ENCODE measurements at places on chromosomes 3 and 15.

GRCh38 chr3:42262525-42262924, 3.5 kb downstream of the CCK start:
- DNase-seq = no peak

DNA sequence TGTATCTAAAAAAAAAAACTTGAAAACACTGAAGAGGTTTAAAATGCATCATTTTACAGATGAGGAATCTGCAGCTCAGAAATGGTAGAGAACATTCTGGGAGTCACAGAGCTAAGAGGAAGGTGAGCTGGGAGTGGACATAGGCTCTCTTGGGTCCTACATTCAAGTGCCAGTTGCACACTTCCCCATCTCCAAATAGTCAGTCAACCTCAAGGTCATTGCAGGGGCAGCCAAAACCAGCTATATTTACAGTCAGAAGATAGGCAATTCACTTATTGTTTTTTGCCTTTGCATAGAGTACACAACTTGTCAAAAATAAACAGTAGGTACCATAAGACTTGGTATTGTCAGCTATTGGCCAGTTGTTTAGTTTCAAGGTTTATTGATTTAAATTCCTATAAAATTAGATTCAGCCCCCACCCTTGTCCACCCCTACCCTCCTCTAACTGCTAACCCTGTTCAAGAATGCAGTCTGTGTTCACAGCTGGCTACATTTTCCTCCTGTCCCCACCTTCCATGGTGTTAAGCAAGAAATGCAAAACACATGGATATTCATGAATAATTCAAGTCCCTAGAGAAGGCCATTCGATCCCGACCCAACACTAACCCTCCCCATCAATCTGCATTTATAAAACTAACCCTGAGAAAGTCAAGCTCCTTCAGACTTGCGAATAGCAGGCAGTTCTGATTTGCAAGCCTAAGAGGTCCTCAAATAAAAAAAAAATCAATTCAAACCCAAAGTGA, 567.0 kb upstream of the MCTP2 start:
- DNase-seq = no peak

DNA sequence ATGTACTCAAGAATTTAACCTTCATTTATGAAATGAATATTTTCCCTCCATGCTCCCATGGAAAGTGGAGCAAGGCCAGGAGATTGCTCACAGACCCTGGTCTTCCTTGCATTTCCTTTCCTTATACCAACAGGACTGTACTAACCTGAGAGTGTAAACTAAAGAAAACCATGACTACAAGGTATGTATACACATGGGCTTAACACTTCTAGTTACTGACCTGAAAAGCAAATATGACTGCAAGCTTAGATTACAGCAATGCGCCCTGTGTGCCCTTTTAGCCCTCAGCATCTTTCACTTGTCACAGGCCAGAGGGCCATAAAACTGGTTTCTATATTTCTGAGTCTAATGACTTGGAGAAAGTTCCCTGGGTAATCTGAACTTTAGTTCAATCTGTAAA, 52.1 kb downstream of the NEK10 start:
- no peak for DNase-seq

- DNase-seq = no peak
Measured at GRCh38 chr15:31456354-31457060, 129.9 kb downstream of the KLF13 start.

GRCh38 chr3:19455546-19455945, 307.2 kb downstream of the KCNH8 start:
- DNase-seq = no peak

DNA sequence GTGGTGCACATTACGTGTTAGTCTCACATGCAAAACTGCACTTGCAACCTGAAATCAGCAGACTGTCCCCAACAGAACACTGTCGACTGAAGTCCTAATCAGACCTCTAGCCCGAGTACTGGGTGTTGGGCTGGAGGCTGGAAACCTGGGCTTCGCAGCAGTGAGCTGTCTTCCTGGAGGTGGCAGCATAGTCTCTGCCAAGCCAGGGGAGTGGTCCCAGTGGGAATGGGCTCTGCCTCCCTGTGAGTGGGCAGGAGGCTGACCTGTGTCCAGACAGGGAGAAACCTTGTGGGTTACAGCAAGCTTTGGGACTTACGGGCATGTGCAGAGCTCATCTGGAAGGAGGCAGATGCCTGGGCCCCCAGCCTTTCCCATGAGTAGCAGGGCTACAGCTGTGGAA, 38.2 kb upstream of the MYZAP start:
- no peak for DNase-seq

DNA sequence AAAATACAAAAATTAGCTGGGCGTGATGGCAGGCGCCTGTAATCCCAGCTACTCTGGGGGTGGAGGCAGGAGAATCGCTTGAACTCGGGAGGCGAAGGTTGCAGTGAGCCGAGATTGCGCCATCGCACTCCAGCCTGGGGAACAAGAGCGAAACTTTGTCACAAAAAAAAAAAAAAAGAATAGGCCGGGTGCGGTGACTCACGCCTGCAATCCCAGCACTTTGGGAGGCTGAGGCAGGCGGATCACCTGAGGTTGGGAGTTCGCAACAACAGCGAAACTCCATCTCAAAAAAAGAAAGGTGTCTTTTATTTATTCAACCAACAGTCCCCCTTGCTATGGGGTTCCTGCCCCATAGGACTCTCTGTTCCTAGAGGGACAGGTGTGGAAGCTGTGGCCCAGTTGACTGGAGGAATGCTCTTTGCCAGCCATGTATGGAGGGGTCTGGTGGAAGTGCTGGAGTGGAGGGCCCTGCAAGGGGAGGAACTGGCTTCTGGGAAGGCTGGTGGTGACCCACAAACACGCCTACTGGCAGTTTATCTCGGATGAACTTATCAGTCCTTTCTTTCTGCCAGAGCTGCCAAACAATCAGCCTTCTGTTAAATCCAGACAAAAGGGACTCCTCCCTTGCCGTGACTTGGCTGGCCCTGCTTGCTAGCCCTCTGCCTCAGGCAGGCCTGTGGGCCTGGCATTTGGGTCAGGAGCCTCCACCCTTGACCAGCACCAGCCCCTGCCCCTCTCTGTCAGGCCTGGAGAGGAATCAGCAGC, 4.6 kb upstream of the DAG1 start:
- DNase-seq = no peak

DNA sequence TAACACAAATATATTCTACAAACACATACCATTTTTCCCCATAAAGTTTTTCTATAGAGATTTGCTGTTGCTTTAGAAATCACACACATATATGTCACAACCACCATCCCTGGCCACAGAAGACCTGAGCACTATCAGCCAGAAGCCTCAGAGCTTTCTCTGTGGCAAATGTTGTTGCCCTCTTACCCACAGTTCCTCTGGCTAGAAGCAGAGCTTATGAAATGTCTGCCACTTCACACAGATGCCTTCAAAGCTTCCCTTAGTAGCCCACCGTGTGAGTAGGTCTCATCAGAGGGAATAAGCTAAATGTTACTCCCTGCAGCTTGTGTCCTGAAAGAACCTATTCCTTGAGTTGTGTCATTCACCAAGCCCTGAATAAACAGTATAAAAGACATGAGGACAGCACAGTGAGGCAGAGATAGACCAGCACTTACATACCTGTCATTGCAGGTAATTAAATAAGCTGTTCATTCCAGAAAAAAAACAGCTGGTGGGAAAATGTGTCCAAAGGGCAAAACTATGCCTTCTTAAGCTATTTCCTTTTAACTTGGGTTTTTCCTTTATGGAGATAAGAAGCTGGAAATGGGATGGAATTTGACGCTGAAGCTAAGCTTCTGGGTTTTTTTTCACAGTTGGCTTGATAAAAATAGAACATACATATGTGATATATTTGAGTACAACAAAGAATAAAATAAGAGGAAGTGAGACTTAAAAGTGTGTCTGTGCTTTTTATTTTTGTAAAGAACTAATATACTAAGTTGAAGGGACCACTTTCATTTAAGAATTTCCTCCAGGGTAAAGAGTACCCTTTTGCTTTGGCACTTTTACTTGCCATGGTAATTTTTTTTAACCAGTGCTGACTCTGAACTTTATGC, 391.4 kb downstream of the KCNH8 start:
- DNase-seq = no peak

DNA sequence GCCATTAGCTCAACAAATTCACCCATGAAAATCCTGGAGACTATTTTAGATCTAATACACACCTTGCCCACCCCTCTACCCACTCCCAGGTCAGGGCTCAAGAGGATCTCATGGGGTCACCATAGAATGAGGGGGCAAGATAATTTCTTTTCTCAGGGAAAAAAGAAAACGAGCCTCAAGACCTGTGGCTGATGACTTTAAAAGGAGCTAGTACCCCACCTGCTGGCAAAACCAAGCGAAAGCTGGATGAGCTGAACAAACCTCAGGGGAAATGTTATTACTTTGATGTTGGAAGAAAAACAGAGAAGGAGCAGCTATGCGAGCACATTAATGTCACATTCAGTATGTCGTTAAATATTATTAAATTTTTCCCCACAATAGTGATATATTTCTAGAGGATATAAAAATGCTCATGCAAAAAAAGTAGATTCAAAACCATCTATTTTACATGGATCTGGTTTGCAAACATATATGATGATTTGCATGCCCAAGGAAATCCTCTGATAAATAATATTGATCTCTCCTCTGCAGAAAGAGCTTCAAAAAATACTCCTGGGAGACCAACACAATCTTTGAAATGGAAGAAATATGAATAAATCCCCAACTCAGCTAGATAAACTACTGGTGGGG, 37.7 kb downstream of the PLD1 start:
- no peak for DNase-seq

GRCh38 chr3:142596726-142597088, 514 bp downstream of the PLS1 start:
- DNase-seq = no peak

DNA sequence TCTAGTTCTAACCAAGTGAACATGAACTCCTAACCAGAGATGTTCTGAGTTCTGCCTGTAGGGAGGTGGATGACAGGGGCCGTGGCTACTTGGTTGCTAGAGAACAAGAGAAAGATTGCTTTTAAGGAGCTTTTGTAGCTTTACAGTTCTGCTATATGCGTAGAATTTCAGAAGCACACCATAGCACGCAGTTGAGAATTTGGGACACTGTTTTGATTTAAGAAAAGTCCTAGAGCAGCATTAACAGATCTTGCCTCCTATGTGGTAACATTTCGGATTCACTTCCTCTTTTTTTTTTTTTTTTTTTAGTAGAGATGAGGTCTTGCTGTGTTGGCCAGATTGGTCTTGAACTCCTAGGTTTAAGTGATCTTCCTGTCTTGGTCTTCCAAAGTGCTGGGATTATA, 181.7 kb downstream of the TCF12 start:
- DNase-seq = no peak

DNA sequence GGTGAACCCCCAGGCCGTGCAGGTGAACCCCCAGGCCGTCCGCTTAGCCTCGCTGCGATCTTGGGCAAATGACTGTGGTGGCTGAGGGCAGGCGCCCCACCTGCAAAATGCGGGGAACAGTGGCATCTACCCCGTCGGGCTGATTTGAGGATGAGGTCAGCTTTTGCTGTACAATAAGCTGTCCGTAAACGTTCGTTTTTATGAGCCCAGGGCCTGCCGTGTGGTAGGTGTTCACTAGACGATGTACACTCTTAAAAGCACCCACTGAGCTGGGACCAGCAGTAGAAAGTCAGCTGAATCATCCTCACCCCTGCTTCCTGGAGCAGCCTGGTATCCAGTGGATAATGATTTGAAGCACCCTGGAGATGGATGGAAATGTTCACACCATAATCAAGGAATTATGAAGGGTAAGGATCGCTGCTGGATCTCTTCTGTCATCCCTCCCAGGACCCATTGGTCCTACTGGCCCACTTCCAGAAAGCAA, 943 bp upstream of the PCSK6 start:
- DNase-seq = no peak

- no peak for DNase-seq
Measured at GRCh38 chr15:74365598-74366445, 1.6 kb downstream of the CYP11A1 start.

DNA sequence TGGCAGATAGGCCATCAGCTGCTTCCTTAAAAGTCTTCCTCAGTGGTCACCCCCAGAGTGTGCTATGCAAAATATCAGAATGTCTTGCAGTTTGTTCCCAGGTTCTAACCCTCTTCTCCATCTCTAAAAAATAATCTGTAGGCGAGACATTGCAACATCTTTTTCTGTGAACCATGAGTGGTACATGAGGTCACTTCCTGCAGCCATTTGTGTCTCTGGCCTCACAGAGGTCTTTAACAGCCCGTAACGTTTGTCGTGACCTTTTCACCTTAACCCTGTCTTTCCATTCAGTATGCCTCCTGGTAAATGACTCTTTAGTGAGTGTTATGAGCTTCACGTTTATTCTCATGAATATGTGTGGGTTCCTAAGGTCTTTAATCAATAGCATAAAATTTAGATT, 145.4 kb downstream of the KLHL25 start:
- no peak for DNase-seq

DNA sequence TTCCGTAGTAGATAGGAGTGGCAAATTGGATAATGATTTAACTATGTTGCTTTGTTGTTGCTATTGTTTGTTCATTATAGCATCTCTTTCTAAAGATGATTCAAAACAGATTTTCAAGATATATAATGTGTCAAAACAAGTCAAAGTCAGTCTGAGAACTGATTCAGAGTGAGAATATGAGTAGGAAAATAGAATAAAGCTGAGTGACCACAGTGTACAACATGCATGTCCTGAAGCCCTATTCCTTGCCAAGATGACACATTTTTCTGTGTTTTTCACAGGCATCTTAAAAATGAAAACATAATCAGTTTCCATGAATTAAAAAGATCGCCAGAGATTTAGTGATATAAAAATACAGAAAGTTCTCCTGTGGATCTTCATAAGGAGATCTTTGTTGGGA, 57.0 kb upstream of the THRB start:
- DNase-seq = no peak

GRCh38 chr3:194137008-194137505, 1.1 kb downstream of the HES1 start:
- peak; percentile 8 for DNase-seq

DNA sequence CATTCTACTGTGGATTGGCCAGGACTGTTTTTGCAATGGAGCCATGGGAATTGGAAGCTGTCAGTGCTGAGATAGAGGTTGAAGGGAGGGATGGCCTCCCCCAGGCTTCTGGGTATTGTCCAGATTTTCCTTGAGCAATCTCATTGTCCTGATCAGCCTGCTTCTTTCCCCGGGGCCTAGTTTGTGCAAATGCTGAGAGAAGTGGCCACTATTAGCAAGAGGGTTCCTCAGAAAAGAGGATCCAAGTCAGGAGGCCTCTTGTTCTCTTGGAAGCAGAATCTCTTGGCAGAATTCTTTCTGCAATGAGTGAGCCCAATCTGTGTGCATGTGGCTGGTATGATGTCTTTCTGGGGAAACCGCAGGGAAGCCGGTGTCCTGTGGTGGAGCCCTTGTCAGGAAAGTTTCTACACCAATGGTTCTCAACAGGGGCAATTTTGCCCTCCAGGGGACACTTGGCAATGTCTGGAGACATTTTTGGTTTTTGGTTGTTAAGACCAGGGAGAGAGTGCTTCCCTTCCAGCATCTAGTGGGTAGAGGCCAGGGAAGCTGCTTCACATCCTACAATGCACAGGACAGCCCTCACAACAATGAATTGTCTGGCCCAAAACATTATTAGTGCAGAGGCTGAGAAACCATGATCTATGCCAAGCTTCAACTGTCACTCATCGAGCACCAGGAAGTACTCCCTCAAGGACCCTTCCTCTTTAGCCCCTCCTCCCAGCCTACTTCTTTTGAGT, 2.0 kb downstream of the LIPC start:
- no peak for DNase-seq

- no peak for DNase-seq
Measured at GRCh38 chr3:178246004-178246403, 290.2 kb upstream of the KCNMB2 start.

GRCh38 chr15:57320631-57321220, 55.6 kb upstream of the CGNL1 start:
- DNase-seq = no peak

- no peak for DNase-seq
Measured at GRCh38 chr3:107975529-107976201, 115.2 kb downstream of the CD47 start.
